Activated naive CD4-positive, alpha-beta T cell treated with anti-CD3 and anti-CD28 coated beads for 36 hours (primary cell): ENCODE measurements at places on chromosomes 12 and 14. TPM values are rescaled to one million over a fixed set of nuclear protein-coding genes. Genes with fewer than 3 reads are reported as not detected.
A peak's percentile ranks its signal among the peaks of the same experiment; 100 is the strongest.

The CAPZA3 gene
- not detected for total RNA-seq

The CCDC38 gene
- not detected for total RNA-seq

The PABPN1 gene
- total RNA-seq, result 194 TPM

The LRFN5 gene
- total RNA-seq, result not detected

The FBXW8 gene
- total RNA-seq, result 6.4 TPM

The EIF2S3B gene
- total RNA-seq, result 2.1 TPM

The RNF212B gene
- not detected for total RNA-seq

The CATSPERB gene
- 0.20 TPM for total RNA-seq

The ARHGEF25 gene
- 1.5 TPM for total RNA-seq

The ZCRB1 gene
- total RNA-seq, result 84.2 TPM

The PLEKHD1 gene
- total RNA-seq, result not detected

The FICD gene
- total RNA-seq, result 3.7 TPM

The VWF gene
- not detected for total RNA-seq

The KRT75 gene
- not detected for total RNA-seq

GRCh38 chr14:58782011-58782410, 144.2 kb downstream of the DACT1 start:
- H3K27me3 ChIP-seq, result no peaks in the 10 kb centered on the region
- H3K4me3 ChIP-seq, result no peak overlapping the region
- DNase-seq, result no peak
- no peaks in the 10 kb centered on the region for H3K36me3 ChIP-seq
- H3K27ac ChIP-seq, result no peak overlapping the region

- no peak overlapping the region for H3K27ac ChIP-seq
- H3K4me3 ChIP-seq, result no peak overlapping the region
- H3K4me1 ChIP-seq, result peaks cover 4% of the 10 kb centered on the region
- no peaks in the 10 kb centered on the region for H3K36me3 ChIP-seq
- DNase-seq, result no peak
Observed at GRCh38 chr12:89538897-89539296, 13.1 kb upstream of the POC1B start.

GRCh38 chr12:93144109-93144508, 215.0 kb upstream of the EEA1 start:
- no peaks in the 10 kb centered on the region for H3K36me3 ChIP-seq
- no peak overlapping the region for H3K27ac ChIP-seq
- H3K4me3 ChIP-seq, result no peak overlapping the region
- H3K27me3 ChIP-seq, result peaks cover 2% of the 10 kb centered on the region

DNA sequence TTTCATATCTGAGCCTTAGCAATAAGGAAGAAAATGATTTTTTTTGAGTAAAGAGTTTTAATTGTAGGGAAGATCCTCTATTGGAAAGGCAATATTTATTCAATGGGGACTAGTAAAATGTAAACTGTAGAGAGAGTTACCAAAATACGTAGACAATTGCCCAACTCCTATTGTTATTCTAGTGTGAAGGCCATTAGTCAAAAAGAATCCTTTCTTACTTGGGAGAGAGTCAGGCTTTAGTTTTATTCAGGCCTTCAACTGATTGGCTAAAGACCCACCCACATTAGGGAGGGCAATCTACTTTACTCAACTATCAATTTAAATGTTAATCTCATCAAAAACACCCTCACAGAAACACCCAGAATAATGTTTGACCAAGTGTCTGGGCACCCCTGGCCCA, 485.8 kb upstream of the ATXN7L3B start:
- no peaks in the 10 kb centered on the region for H3K36me3 ChIP-seq
- no peaks in the 10 kb centered on the region for H3K4me1 ChIP-seq
- H3K27me3 ChIP-seq, result no peaks in the 10 kb centered on the region
- no peak overlapping the region for H3K27ac ChIP-seq

- H3K4me3 ChIP-seq, result no peak overlapping the region
- peaks cover 13% of the 10 kb centered on the region for H3K4me1 ChIP-seq
- no peaks in the 10 kb centered on the region for H3K36me3 ChIP-seq
Observed at GRCh38 chr14:94376976-94377865, 11.2 kb downstream of the SERPINA1 start.

GRCh38 chr14:86766469-86766868, 1226.5 kb downstream of the GALC start:
- no peak overlapping the region for H3K4me3 ChIP-seq
- no peak overlapping the region for H3K27ac ChIP-seq
- no peak for DNase-seq
- no peaks in the 10 kb centered on the region for H3K36me3 ChIP-seq
- no peaks in the 10 kb centered on the region for H3K4me1 ChIP-seq
- no peaks in the 10 kb centered on the region for H3K27me3 ChIP-seq

DNA sequence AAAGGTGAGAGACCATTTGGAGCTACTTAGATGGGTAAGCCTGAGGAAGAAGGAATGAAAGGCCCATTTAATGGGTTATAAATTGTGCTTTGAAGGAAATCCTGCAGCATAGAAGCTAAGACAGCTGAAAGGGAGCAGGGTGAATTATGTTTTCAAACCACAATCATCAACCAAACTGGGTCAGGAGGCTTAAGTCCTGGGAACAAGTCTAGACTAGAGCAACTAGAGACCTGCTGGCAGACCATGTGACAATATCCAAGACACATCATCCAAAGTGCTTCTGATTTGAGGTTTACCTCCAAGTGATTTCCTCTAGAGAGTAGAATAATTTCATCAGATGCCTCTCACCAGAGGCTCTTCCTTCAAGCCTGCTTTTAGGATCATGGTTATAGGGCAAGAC, 53.7 kb downstream of the MAP3K9 start:
- no peaks in the 10 kb centered on the region for H3K4me1 ChIP-seq
- no peaks in the 10 kb centered on the region for H3K27me3 ChIP-seq
- no peak overlapping the region for H3K27ac ChIP-seq

GRCh38 chr14:100726550-100727085, at the start of gene DLK1:
Gene DLK1, plus strand, starts transcription at chr14:100726892. Its CDS starts 177 bp downstream, at chr14:100727069.
- DNase-seq, result no peak
- peaks cover 38% of the 10 kb centered on the region for H3K27me3 ChIP-seq
- H3K4me3 ChIP-seq, result no peak within 1 kb of the TSS
- H3K4me1 ChIP-seq, result peaks cover 6% of the 10 kb centered on the region
- no peak within 1 kb of the TSS for H3K27ac ChIP-seq

GRCh38 chr14:92613008-92613658, 99.6 kb downstream of the RIN3 start:
- no peak overlapping the region for H3K27ac ChIP-seq
- no peaks in the 10 kb centered on the region for H3K27me3 ChIP-seq
- H3K4me3 ChIP-seq, result no peak overlapping the region
- DNase-seq, result peak; percentile 87
- H3K4me1 ChIP-seq, result peaks cover 52% of the 10 kb centered on the region

- H3K36me3 ChIP-seq, result no peaks in the 10 kb centered on the region
- no peak overlapping the region for H3K27ac ChIP-seq
- H3K27me3 ChIP-seq, result peaks cover 5% of the 10 kb centered on the region
- H3K4me3 ChIP-seq, result no peak overlapping the region
Observed at GRCh38 chr12:28767836-28768348, 381.2 kb upstream of the FAR2 start.

DNA sequence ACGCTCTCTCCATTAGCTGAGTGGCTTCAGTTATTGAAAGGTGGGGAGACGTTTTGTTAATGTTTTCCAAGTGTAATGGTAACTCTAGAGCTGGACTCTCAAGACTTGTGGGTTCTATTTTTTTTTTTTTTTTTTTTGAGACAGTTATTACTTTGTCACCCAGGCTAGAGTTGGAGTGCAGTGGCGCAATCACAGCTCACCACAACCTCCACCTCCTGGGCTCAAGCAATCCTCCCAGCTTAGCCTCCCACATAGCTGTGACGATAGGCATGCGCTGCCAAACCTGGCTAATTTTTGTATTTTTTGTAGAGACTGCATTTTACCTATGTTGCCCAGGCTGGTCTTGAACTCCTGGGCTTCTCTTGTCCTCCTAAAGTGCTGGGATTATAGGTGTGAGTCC, 26.2 kb downstream of the ATF1 start:
- H3K4me3 ChIP-seq, result no peak overlapping the region
- H3K4me1 ChIP-seq, result peaks cover 20% of the 10 kb centered on the region
- H3K27ac ChIP-seq, result no peak overlapping the region
- peaks cover 23% of the 10 kb centered on the region for H3K36me3 ChIP-seq
- no peaks in the 10 kb centered on the region for H3K27me3 ChIP-seq

DNA sequence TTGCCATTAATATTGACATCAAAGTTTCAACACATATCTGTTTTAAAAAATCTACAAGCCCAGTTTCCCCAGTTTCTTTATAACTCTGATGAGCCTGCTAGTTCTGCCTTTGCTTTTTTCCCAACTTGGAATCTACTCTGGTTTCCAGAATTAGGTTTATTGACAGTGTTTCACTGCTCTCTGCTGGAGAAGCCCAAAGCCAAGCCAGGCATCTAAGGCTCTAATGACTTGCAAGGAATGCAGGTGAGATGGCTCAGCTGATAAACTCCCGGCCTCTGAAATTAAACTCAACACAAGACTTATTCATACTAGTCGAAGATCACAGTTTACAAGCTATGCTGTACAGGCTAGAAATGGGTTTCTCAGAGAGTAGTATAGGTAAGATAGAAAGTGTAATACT, 54.3 kb downstream of the HMGA2 start:
- H3K27me3 ChIP-seq, result peaks cover 39% of the 10 kb centered on the region
- no peak overlapping the region for H3K4me3 ChIP-seq
- no peaks in the 10 kb centered on the region for H3K4me1 ChIP-seq

- H3K27ac ChIP-seq, result no peak overlapping the region
- peaks cover 43% of the 10 kb centered on the region for H3K4me1 ChIP-seq
- H3K27me3 ChIP-seq, result no peaks in the 10 kb centered on the region
- no peak overlapping the region for H3K4me3 ChIP-seq
- peaks cover 32% of the 10 kb centered on the region for H3K36me3 ChIP-seq
Observed at GRCh38 chr14:30996892-30997659, 28.4 kb upstream of the AP4S1 start.

DNA sequence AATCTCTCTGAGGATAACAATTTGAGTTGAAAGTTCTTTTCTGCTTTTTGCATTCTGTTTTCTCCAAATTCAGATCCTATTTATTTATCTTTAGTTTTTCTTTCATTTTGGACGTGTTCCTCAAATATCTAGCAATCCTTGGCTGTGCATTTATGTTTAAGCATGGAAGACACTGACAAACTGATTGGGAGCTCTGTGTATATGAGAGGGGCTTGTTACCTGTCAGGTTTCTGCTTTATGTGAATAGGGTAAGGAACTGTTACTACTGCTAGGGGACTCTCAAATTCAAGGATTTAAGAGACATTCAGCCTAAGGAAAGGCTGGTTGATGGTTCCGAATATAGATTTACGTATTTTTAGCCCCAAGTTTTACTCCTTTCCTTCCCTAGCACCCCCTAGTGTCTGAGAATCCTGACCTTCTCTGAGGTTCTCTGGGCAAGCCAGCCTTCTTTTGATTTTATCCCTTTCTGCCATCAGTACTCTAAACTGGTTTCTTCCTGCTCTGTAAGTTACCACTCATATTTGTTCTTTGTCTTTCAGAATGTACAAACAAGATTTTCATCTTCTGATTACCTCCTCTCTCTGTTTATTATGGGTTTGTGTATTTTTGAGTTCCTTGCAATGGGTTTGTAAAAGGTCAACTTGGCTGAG, 30.5 kb downstream of the YLPM1 start:
- H3K4me3 ChIP-seq, result peak overlapping the region; percentile 60
- peaks cover 32% of the 10 kb centered on the region for H3K36me3 ChIP-seq
- DNase-seq, result peak; percentile 31
- H3K27ac ChIP-seq, result peak overlapping the region; percentile 81
- H3K27me3 ChIP-seq, result no peaks in the 10 kb centered on the region

GRCh38 chr12:62694116-62694515, 227.5 kb downstream of the MON2 start:
- no peak for DNase-seq
- H3K4me3 ChIP-seq, result no peak overlapping the region
- H3K27ac ChIP-seq, result no peak overlapping the region
- no peaks in the 10 kb centered on the region for H3K27me3 ChIP-seq

DNA sequence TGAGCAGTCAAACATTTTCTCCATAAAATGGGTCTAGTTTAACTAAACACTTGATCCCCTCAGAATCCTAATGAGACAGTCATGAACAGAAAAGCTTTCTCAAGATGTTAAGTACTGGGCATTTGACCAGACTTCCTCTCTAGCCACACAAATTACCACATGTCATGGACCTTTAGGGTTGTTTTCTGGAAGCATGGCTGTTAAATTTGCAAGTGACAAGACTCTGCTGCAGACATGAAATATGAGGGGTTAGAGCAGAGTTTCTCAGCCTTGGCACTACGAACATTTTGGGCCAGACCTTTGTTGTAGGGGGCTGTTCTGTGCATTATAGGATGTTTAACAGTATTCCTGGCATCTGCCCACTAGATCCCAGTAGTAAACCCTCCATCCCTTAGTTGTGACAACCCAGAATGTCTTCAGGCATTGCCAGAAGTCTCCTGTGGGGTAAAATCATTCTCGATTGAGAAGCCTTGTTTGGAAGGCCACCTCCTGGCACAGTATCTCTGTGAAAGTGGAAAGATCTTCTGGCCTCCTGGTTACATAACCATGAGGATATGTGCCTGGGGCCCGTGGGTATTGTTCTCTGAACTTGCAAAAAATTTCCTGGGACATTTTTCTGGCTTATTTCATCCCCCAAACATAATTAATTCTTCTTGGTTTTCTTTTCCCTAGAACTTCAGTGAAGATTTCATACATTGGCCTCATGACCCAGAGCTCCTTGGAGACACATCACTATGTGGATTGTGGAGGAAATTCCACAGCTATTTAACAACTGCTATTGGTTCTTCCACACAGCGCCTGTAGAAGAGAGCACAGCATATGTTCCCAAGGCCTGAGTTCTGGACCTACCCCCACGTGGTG, 4.3 kb downstream of the TMEM106C start:
- no peak overlapping the region for H3K27ac ChIP-seq
- H3K4me1 ChIP-seq, result peaks cover 30% of the 10 kb centered on the region
- no peaks in the 10 kb centered on the region for H3K27me3 ChIP-seq
- no peak for DNase-seq

- no peak overlapping the region for H3K4me3 ChIP-seq
- peaks cover 10% of the 10 kb centered on the region for H3K4me1 ChIP-seq
- no peaks in the 10 kb centered on the region for H3K36me3 ChIP-seq
- peaks cover 7% of the 10 kb centered on the region for H3K27me3 ChIP-seq
- no peak overlapping the region for H3K27ac ChIP-seq
Observed at GRCh38 chr12:131218923-131219669, 265.4 kb downstream of the ADGRD1 start.

GRCh38 chr12:90683871-90684270, 271.1 kb downstream of the CCER1 start:
- no peak for DNase-seq
- H3K27me3 ChIP-seq, result no peaks in the 10 kb centered on the region
- no peaks in the 10 kb centered on the region for H3K4me1 ChIP-seq
- no peak overlapping the region for H3K27ac ChIP-seq

DNA sequence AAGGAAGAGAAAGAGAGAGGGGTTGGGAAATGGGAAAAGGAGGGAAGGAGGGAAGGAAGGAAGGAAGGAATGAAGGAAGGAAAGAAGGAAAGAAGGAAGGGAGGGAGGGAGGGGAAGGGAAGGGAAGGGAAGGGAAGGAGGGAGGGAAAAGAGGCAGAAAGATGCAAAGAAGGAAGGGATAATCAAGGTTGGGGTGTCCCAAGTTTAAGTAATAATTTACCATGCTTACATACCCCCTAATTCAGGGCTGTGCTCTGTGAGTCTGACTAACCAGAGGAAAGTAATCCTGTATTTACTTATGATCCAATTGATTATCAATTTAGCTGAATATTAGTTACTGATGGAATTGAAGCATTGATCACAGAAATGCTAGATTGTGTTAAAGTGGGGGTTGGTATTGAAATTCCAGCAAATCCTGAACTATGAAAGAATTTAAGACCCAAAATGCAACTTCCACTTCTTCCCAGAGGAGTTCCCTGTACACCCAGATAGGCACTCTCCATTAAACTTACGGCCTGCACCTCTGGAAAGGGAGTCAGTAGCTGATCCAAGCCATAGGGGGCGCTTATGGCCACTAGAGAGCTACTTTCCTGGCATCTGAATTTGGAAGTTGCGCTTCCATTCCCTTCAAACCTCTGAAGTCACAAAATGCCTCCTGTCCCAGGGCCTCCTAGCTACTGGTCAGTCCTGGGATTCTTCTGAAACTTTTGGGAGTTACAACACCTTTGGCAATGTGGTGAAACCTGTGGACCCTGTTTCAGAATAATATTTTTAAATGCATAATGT, 162.7 kb upstream of the PWP1 start:
- no peaks in the 10 kb centered on the region for H3K27me3 ChIP-seq
- peaks cover 34% of the 10 kb centered on the region for H3K36me3 ChIP-seq
- no peaks in the 10 kb centered on the region for H3K4me1 ChIP-seq
